ENCODE measurements at places on chromosomes 4 and X. TPM values are rescaled to one million over a fixed set of nuclear protein-coding genes. Genes with fewer than 3 reads are reported as not detected.

DNA sequence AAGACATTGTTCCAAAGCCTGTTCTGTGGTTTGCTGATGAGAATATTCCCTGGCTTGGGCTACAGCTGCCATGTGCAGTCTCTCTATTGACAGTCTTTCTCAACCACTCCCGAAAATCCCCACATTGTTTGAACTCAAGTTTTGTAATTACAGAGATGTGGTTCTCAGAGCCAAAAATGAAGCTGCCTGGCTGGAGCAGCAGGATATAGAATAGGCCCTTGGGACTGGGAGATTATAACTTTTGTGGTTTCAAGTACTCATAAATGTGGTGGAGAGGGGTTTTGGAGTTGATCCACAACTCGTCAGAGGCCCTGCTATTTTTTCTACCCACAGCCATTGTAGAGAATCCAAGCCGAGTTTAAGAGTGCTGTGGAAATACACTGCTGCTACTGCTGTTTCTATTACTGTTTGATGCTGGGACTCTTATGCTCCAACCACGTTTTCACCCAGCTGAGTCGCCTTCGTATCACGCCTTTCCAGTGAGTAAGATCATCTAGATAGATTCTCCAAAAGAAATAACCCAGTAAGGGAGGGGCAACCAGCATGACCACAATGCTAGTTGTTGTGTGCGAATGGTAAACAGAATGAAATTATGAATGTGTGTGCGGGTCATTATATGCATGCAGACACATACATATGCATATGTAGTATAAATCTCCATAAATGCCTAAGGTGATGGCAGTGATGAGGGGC is 57.1 kb upstream of the ATXN3L start:
- H3K4me3 ChIP-seq: no peak overlapping the region
- peaks cover 32% of the 10 kb centered on the region for H3K4me1 ChIP-seq
- H3K27me3 ChIP-seq: no peaks in the 10 kb centered on the region
- no peak overlapping the region for H3K27ac ChIP-seq

DNA sequence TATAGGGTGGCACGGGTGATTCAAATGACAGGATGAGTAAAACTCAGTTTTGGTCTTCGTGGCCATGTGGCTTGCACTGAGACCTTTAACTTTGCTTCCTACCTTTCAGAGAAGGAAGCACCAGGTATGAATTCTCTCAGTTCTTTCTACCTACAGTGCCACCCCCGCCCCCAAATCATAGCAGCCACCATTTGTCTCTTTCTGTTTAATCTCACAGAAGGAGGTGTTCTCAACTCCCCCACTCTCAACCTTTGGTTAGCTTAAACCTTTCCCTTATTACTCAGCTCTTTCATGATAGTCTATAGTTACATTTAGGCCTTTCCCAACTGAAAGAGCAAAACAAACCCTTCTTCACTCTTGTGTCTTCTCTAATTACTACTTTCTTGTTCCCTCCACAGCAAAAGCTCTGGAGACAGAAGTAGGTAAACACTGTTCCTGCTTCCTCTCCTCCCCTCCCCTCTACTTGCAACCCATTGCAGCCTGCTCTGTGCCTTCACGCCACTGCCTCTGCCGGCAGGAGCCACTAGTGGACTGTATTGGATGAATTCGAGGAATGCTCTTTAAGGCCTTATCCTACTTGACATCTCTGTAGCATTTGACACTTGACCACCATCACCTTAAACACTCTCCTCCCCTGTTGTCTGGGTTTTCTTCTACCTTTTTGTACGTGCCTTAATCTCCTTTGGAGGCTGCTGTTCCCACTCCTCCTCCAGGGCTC is 123.7 kb downstream of the AFF1 start:
- H3K36me3 ChIP-seq: peaks cover 27% of the 10 kb centered on the region
- no peak overlapping the region for H3K4me3 ChIP-seq
- peak; percentile 74 for DNase-seq
- peaks cover 57% of the 10 kb centered on the region for H3K4me1 ChIP-seq
- H3K27me3 ChIP-seq: no peaks in the 10 kb centered on the region

FAT4 gene
- not detected for total RNA-seq

MTTP gene
- 0.45 TPM for total RNA-seq
